ENCODE measurements at places on chromosomes 12 and 14.
A peak's percentile ranks its signal among the peaks of the same experiment; 100 is the strongest.

GRCh38 chr14:95104911-95105310 is 52.4 kb downstream of the DICER1 start:
- no peak for DNase-seq

DNA sequence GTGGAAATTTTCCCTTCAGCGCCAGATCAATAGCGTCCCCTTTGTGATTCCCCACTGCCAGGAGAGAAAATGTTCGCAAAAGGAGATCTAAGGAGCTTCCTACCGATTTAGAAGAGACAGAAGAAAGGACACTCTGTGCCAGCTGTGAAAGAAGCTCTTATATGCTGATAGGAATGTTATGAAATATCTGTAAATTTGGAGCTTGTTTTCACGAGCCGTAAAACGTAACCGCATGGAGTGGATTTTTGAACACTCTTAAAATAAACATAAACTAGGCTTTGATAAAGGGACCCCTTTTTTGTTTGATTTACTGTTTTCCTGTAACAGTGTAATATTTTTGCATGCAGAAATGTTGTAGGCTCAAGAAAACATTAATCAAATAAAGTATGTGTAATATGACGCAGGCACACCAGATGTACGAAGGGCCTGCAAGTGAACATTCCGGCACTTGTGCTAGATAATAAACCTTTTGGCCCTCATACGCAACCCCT is 346.8 kb downstream of the ETNK1 start:
- no peak for DNase-seq

GRCh38 chr12:32497864-32498263 is 98.5 kb downstream of the FGD4 start:
- no peak for DNase-seq

- peak; percentile 87 for DNase-seq
These were observed 12.9 kb downstream of the VPS37B start for GRCh38 chr12:122882908-122883558.

- no peak for DNase-seq
These were observed 199.8 kb downstream of the LRFN5 start for GRCh38 chr14:41806366-41806975.

DNA sequence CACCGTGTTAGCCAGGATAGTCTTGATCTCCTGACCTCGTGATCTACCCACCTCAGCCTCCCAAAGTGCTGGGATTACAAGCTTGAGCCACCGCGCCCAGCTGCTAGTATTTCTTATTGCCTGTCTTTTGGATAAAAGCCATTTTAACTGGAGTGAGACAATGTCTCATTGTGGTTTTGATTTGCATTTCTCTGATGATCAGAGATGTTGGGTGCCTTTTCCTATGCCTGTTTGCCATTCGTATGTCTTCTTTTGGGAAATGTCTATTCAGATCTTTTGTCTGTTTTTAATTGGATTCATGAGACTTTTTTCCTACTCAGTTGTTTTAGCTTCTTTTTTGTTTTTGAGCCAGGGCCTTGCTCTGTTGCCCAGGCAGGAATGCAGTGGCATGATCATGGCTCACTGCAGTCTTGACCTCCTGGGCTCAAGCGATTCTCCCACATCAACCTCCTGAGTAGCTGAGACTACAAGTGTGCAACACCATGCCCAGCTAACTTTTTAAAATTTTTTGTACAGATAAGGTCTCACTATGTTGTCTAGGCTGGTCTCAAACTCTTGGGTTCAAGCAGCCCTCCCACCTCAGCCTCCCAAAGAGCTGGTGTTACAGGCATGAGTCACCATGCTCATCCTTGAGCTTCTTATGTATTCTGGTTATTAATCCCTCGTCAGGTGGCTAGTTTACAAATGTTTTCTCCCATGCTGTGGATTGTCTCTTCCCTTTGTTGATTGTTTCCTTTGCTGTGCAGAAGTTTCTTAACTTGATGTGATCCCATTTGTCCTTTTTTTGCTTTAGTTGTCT is 65.9 kb downstream of the ACACB start:
- DNase-seq = no peak

DNA sequence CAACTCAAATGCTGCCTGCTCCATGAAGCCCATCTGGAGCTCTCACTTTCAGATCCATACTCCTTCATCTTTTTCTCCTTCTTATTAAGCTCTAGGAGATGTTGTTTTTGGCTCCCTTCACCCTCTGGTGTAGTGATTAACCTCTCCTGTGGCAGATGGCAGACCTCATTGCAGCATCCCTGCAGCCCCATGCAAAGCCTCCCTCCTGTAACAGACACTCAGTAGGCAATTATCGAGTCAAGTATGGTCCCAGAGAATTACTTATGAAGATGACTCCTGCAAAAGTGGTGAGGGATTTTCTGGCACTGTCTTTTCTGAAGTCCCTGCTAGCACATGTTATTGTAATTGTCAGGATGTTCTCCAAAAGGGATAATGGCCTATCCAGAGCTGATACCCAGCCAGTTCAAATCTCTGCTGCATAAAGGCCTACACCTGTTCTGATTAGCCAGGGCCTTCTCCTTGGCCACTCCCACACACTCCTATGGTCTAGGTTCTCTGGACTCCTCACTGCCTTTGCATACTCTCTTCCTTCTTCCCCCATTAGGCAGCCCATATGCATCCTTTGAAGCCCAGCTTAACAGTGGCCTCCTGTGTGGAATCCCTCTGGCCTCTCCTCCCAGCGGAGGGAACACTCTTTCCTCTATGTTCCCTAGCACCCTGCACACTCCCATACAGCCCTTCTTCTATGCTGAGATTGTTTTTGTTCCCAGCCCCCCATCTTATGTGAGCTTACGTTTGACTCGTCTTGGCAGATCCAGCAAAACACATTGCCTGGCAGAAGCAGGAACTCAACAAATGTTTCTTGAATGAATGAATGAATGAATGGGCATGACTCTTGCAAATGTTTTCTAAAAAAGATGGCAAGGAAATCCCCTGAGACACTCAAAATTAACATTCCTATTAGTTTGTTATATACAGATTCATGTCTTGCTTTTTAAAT is 43.9 kb upstream of the MDM1 start:
- no peak for DNase-seq

DNA sequence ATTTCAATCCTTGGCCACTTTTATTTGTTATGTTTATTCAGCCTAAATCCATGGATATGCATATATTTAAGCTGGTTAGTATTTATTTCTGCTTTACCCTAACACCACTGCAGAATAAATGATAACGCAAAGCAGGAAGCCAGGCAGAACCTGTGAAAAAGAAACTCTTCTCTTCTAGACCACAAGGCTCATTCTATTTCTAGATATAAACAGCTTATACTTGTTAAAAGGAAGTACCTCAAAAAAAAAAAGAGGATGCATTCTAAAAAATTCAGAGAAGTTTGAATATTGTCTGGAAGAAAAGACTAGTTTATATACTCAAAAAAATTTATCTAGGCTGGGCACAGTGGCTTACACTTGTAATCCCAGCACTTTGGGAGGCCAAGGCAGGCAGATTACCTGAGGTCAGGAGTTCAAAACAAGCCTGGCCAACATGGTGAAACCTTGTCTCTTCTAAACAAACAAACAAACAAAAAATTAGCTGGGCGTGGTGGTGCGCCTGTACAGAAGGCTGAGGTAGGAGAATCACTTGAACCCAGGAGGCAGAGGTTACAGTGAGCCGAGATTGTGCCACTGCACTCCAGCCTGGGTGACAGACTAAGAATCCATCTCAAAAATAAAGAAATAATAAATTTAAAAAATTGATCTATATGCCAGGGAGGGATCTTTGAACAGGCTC is 55.8 kb downstream of the GALNT4 start:
- peak; percentile 87 for DNase-seq
